NCI-H69 (cell line): ENCODE measurements at places on chromosomes 12 and 14.

- peak; percentile 48 for DNase-seq
Observed at GRCh38 chr14:99606359-99606758, 2.4 kb upstream of the CCDC85C start.

GRCh38 chr14:87632796-87633195 lies 360.2 kb downstream of the GALC start:
- no peak for DNase-seq

DNA sequence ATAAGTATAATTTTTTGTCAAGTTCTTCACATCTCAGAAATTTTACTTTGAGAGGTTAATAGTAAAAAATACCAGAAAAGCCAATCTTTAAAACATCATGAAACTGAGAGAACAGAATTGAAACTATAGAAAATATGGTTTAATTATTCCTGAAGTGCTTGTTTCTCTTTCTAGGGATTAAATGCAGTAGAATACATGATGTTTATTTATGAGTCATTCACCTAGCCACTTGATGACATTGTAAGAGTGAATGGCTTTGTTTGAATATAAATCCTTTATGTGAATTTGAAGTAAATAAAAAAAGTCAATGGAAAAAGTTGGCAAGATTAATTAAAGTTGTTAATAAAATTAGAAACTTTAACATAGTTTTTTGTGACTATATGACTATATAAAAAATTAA lies 48.4 kb downstream of the KTN1 start:
- DNase-seq: no peak

GRCh38 chr14:37597914-37598746 lies 2.7 kb downstream of the TTC6 start:
- DNase-seq: peak; percentile 85

DNA sequence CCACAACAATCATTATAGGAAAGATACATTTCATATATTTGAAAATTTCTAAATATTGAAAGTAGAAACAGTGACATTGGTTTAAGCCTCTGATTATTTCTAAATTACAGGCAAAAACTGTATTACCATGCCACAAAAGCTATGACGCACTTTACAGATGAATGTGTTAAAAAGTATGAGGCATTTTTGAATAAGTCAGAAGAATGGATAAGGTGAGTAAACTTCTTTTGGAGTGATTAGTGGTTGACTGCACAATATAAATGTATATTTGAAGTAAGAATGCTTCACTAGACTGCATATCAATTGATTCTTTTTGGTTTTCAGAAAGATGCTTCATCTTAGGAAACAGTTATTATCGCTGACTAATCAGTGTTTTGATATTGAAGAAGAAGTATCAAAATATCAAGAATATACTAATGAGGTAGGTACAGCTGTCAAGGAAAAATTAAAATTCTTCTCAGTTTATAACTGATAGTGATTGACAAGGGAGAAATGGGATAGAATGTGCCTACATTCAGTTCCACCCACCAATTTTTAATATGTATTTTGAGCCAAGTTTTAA lies 45.0 kb downstream of the TBK1 start:
- no peak for DNase-seq

GRCh38 chr12:121376754-121377697 lies 22.9 kb upstream of the RNF34 start:
- DNase-seq: peak; percentile 11

- DNase-seq: no peak
Observed at GRCh38 chr12:58819985-58820384, 100.3 kb downstream of the LRIG3 start.

- peak; percentile 97 for DNase-seq
Observed at GRCh38 chr12:2288875-2289274, 236.1 kb downstream of the CACNA1C start.

DNA sequence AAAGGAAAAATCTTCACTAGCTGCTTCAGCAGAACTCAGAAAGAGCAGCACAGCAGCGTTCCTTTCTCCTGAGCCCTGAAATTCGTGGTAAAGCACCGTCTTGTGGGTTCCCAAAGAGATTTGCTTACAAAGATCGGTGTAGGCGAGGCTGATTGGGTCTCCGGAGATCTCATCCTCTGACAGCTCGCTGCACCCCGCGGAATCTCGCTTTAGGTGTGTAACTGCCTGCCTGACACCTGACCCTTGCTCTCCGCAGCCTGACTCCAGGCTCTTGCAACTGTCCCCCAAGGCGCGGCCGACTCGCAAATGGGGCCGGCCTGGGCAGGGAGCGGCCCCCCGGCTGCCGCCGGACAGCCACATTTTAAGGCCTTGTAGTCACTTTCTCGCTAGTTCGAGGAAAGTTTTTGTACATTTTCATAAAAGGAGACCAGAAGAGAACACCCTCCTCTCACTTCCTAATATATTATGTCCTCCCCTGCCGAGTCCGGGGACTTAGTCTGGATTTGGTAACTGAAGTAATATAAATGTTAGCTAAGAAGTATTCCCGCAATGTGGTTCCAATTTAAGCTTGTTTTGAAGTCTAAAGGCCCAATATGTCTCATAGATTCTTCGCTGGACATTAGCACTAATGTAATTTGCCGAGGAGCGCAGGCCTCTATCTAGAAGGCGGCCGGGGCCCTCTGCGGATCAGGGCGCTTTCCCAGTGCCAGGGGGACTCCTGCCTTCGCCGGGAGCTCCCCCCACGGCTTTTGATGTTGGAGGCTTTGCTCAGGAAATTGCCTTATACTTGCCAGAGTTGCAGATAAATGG lies 177.3 kb upstream of the CDKN3 start:
- DNase-seq: no peak

GRCh38 chr12:47808574-47809365 lies 10.9 kb downstream of the HDAC7 start:
- no peak for DNase-seq

DNA sequence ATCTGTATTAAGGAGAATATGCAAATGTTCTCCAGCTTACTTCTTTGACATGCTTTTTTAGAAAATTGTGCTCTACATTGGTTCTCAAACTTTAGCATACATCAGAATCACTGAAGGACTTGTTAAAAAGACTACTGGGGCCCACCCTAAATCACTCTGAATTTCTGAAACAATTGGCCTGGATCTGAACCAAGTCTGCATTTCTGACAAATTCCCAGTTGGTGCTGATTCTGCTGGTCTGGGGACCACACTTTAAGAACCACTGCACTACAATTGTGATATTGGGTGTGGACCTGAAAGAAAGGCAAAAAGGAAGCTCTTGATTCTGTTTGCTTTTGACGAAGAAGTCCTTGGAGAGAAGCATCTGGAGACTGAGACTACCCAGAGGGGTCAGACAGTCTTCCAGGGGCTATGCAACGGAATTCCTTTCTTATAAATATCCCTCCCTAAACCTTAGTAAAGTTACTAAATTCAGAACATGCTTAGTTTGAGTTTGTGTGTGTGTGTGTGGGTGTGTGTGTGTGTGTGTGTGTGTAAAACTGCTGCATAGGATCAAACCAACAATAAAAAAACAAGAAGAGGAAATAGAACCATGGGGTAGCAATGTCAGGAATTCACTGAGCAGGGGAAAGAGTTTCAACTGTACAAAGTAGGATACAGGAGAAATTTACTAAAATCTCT lies 36.8 kb downstream of the EAPP start:
- no peak for DNase-seq

- no peak for DNase-seq
Observed at GRCh38 chr12:121839993-121840761, 18.5 kb downstream of the HPD start.

- no peak for DNase-seq
Observed at GRCh38 chr12:70919176-70919575, 1.4 kb downstream of the PTPRR start.

GRCh38 chr14:62896932-62897456 lies 148.3 kb downstream of the KCNH5 start:
- DNase-seq: no peak

- DNase-seq: no peak
Observed at GRCh38 chr12:130083002-130083401, 79.3 kb upstream of the FZD10 start.

DNA sequence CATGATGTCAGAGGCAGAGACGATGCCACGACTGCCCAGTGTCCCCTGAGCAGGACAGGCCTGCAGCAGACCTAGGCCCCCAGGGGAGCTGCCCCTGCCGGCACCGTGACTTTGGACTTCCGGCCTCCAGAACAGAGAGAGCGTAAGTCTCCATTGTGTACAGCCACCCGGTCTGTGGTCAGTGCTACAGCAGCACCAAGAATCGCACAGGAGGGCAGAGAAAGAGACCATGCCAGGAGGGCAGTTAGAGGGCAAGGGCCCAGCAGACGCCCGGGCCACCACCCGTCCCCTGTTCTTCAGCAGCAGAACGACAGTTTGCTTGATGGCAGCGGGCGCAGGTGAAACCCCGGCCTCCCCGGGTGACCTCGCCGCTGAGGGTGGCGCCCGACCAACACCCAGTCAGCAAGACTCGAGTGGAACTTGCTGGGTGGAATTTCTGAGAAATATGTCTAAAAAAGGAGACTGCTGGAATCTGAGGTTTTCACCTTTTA lies 19.7 kb downstream of the GALNT9 start:
- DNase-seq: no peak

- peak; percentile 75 for DNase-seq
Observed at GRCh38 chr12:89949457-89950195, 241.0 kb upstream of the ATP2B1 start.

DNA sequence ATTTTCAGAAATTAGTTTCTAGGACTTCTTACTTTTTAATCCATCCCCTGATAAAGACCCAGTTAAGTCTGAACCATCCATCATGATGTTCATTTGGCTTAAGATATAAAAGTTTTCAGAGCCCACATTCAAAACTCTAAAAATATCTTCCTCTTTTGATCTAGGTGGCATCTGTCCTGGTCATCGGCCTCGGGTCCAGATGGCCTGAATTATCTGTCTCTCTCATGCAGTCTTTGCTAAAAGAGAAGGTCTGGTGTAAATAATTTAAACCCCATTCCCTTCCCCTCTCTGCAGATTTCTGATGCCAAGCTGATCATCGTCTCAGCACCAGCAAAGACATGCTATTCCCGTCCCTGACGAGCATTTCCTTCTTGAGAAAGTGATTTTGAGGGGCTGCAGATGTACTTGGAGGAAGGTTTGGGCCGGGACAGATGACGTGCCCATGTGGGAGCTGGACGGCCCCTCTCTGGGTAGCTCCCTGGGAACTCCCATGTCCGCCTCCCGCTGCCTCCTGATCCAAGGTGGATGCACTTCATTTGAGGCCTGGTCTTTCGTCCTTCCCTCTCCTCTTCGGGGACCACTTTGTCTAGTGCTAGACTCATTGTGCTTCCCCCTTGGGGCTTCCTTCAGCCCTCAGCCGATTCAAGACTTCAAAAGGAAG lies 173.0 kb upstream of the PRMT8 start:
- DNase-seq: no peak
